ENCODE measurements at places on chromosomes 1 and 21. TPM values are rescaled to one million over a fixed set of nuclear protein-coding genes. Genes with fewer than 3 reads are reported as not detected.

DNA sequence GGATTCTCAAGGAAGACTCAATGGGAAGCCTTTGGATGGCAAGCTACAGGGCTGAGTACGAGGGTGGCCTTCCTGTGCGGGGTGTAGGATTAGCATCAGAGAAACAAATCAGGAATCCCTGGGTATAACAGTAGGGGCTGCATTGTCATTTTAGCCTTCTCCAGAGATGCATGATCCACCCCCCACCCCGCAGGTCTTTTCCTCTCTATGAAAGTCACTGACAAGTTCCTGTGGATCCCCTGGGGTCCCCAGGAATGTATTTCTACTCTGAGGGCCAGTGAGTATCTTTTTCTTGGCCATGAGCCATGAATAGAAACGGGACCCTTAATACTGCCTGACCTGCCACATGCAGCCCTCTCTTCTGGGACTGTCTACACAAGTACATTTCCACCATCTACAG lies 473.0 kb upstream of the VAMP3 start:
- no peak for DNase-seq

- DNase-seq: no peak
Measured at GRCh38 chr1:223421025-223421424, 27.8 kb downstream of the CCDC185 start.

COL8A2 gene
- 0.20 TPM for total RNA-seq

GRCh38 chr1:220462752-220463151 lies 65.2 kb upstream of the MARK1 start:
- DNase-seq: no peak

DNA sequence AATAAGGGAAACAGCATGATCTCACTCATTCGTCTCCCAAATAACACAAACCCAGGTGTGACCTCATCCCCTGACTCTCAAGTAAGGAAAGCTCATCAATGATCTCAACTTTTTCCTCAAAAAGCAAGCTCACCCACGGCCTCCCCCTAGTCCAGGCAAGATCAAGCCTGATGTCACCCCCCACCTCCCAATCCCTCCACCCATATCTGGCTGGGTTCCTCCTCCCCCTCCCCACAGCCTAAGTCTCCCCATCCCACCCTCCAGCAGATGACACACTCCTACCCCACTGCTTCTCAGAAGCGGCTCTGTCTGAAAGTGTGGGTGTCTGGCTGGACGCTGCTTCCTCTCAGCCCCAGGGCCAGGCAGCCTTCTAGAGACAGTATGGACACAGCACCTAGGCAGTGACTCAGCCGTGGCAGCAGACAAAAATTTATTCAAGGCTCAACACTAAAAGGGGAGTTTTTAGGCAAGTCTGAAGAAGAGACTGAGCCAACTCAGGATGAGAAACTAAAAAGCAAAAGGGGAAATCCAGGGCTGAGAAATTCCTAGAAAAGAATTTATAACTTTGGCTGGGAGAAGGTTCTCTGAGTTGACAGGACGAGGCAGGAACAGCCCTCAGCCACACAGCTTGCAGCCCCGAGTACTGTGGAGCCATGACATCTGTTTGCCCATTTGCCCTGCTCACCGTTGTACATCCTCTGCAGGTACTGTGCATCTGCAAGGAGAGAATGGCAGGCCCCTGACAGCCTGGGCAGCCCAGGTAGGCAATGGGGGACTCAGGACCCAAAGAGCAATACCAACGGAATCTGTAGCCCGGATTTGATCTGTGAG lies 81.6 kb upstream of the LRRC8D start:
- DNase-seq: no peak

DNA sequence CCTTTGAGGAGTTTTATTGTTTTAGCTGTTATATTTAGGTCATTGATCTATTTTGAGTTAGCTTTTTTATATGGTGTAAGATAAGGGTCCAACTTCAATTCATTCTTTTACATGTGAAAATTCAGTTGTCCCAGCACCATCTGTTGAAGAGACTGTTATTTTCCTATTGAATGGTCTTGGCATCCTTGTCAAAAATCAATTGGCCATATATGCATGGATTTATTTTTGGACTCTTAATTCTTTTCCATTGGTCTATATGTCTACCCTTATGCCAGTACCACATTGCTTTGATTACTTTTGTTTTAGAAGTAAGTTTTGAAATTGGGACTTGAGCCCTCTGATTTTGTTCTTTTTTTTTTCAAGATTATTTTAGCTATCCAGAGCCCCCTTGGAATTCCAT lies 35.8 kb upstream of the HUNK start:
- no peak for DNase-seq

DNA sequence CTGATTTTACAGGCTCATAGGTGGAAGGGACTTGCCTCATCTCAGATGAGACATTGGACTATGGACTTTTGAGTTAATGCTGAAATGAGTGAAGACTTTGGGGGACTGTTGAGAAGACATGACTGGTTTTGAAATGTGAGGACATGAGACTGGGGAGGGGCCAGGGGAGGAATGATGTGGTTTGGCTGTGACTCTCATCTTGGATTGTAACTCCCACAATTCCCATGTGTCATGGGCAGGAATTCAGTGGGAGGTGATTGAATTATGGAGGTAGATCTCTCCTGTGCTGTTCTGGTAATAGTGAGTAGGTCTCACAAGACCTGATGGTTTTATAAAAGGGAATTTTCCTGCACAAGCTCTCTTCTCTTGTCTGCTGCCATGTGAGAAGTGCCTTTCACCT lies 20.8 kb downstream of the SCYL3 start:
- DNase-seq: no peak

DNA sequence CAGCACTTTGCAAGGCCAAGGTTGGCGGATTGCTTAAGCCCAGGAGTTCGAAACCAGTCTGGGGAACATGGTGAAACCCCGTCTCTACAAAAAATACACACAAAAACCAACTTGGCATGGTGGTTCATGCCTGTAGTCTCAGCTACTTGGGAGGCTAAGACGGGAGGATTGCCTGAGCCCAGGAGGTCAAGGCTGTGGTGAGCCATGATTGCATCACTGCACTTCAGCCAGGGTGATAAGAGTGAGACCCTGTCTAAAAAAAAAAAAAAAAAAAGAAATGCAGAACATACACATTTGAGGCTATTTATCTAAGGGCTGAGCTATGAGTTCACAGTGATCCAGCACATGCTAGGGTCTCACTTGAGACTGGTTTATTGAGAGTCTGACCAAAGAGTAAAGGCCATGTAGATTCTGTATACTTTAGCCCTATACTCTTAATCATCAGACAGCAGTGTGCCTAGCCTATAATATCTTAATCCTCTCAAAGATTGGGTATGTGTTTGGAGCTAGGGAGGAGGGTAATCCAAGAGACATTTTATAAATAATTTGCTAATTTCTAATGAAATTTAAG lies 23.9 kb downstream of the RNF2 start:
- DNase-seq: no peak

- DNase-seq: no peak
Measured at GRCh38 chr1:48730164-48730910, 46.4 kb downstream of the BEND5 start.

THEM5 gene
- total RNA-seq: not detected

DNA sequence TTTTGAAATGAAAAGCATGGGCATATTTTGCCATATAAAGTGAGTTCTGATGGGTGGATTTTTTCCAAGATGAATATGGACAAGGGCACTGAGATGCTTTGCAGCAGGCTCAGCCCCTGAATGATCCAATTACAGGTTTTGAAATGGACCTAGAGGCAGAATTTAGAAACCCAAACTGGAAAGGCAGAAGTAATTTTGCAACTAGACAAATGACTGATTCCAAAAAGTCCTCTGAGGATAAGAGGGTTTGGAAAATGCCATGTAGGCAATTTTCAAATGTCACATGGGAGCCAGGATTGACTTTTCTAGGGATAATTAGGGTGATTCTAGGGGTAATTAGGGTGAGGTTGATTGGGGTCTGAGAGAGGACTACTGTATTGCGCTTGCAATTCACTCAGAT lies 148.9 kb upstream of the ZNF648 start:
- no peak for DNase-seq

GRCh38 chr1:44019466-44019948 lies 11.8 kb downstream of the SLC6A9 start:
- DNase-seq: no peak

DNA sequence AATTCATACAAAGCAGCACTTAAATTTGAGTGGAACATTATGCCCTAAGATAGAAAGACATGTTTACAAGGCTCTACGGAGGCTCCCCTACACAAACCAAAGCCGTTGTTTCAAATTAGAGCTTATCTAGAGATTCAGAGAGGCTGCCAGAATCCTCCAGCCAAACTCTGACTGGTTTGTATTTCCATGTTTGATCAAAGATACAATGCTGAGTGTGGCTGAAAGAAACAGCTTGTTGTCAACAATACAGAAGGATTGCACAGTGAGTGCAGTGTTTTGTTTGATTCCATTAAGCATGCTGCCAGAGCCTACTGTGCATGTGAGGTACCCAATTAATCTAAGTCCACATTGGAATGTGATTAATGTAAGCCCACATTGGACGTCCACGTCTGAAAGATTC lies 402.7 kb downstream of the DISC1 start:
- no peak for DNase-seq

- no peak for DNase-seq
Measured at GRCh38 chr1:212486619-212486975, 53.9 kb downstream of the NENF start.

DNA sequence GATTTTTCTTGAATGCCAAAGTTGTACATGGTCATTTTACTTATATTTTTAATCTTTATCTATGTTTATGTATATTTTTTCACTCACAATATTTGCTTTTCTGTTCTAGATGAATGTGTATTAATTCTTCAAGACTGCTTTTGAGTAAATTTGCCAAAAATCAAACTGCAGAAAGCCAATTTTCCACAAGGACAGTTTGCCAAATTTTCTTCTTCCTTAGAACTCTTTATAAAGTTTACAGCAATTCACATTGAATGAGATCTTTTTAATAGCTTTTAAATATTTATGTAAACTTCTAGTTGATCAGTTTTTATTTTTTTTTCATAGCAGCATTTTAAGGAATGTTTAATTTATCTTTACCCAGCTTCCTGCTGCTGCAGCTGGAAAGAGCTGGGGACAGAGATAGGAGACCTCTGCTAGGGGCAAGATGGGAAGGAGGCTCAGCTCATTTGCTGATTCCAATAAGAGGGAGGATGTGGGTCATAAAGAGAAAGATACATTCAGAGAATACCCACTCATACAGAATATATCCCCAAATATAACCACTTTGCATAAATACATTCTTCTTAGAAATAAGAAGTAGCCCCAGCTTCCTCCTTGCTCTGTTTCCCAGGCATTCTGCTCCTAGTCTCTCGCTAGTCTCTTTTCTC lies 93.0 kb downstream of the ODF2L start:
- no peak for DNase-seq

DNA sequence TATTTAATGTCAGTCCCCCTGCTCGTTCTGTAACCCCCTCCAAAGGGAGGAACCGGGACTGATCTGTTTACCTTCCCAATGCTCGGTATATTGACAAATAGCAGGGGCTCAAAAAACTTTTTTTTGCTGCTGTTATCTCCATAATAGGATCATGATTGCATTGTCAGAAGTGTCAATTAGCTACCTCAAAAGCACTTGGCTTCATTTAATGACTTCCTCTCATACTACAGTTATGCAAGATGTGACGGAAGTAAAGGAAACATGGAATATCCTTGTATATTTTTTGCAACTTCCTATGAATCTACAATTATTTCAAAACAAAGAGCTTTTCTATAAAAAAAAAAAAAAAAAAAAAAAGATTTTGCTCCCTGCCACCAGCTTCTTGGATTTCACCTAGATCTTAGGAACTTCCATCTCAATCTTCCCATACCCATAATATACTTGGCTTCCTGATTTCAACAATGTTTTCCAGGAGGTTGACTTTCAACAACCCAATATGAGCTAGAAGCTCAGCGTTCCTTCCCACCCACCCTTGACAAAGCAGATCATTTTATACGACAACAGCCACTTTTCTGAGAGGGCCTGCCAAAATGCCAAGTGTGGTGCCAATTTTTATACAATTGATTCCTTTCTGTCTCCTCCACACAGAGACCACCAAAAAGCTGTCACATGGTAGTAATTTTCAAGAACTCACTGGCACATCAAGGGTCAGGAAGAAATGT lies 71.7 kb downstream of the SETD4 start:
- no peak for DNase-seq

MANEAL gene
- total RNA-seq: 13.1 TPM

DNA sequence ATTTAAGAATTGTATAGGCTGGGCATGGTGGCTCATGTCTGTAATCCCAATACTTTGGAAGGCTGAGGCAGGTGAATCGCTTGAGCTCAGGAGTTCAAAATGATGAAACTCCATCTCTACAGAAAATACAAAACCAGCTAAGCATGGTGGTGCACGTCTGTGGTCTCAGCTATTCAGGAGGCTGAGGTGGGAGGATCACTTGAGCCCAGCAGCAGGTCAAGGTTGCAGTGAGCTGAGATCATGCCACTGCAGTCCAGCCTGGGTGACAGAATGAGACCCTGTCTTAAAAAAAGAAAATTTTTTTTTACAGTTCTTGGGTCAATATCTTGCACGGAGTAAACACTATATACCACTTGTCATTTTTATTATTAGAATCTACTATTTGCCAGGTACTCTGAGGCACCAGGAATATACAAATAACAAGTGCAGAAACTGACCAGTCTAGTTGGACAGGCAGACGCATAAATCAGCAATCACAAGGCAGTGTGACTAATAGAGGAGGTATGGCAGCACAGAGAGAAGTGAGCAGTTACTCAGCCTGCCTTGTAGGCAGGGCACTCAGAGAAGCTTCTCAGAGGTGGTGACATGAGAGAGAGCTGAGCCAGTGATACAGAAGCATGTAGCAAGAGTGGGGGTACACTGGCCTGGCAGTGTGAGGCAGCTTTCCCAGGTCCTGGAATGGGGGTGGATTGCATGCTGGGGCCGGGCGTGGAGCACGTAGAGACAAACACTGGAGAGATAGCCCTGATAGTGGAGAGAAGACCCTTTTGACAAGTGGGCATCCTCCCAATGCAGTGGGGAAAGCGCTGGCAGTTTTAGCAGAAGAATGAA lies 8.0 kb downstream of the PHLDA3 start:
- peak; percentile 99 for DNase-seq

TNN gene
- total RNA-seq: not detected

- no peak for DNase-seq
Measured at GRCh38 chr1:36502616-36503015, 19.9 kb upstream of the CSF3R start.

KIF17 gene
- total RNA-seq: 1.2 TPM

GRCh38 chr1:172287208-172287607 lies 133.3 kb upstream of the C1orf105 start:
- DNase-seq: no peak

DNA sequence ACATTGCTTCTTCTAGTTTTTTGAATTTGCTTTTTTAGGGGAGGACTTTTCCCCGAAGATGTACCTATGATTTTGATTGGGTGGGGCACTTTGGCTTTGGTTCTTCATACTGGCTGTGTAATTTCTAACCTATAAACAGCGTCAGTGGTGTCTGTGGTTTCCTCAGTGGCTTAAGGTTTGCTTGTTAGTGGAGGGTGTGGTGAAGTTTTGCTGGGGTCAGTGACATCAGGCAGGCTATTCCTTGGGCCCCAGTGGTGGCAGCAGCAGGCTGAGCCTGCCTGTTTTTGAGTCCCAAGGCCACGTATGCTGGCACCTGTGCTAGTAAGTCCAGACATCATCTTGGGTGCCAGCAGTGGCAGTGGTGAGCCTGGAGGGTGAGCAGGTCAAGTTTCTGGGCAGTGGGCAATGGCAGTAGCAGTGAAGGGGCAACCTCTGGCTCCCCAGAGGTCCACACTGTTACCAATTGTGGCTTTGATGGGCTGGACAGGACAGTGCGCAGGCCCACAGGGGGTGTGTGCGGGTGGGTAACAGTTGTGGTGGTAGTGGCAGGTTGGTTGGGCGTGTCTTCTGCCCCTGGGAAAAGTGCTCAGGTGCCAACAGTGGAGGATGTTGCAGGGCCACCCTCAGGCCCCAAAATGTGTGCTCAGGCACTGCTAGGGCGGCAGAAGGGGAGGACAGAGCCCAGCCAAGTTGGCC lies 54.9 kb upstream of the B3GALT2 start:
- DNase-seq: no peak

KCNJ9 gene
- not detected for total RNA-seq

FLVCR1 gene
- 5.5 TPM for total RNA-seq
